ENCODE measurements at places on chromosomes 4 and X.

DNA sequence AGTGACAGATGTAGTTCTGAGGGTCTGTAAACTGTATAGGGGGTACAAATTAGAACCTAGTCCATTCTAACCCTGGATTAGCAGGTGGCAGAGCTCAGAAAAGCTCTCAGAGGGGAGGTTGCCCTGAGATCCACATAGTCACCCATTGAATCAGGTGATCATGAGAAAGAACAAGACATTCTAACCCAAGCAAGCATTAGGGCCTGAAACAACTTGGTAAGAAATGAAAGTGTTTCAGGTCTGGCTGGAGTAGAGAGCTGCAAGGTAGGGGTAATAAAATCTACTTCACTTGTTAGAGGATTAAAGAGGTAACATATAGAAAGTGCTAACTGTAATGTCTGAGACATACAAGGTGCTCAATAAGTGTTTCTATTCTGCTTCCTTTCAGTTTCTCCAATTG, 8.8 kb upstream of the BMP2K start:
- DNase-seq = no peak

GRCh38 chrX:72245461-72246089, 6.7 kb upstream of the ERCC6L start:
- no peak for DNase-seq

- DNase-seq = no peak
Measured at GRCh38 chr4:145694929-145695328, 15.0 kb downstream of the C4orf51 start.

GRCh38 chr4:25500626-25501316, 123.7 kb downstream of the ANAPC4 start:
- no peak for DNase-seq

GRCh38 chr4:183333983-183334382, 11.8 kb upstream of the CLDN24 start:
- DNase-seq = no peak

GRCh38 chr4:150021483-150021882, 56.8 kb upstream of the DCLK2 start:
- DNase-seq = no peak

Data from coronary artery (tissue), 2 donors.